ENCODE measurements at places on chromosomes 2 and 18.

DNA sequence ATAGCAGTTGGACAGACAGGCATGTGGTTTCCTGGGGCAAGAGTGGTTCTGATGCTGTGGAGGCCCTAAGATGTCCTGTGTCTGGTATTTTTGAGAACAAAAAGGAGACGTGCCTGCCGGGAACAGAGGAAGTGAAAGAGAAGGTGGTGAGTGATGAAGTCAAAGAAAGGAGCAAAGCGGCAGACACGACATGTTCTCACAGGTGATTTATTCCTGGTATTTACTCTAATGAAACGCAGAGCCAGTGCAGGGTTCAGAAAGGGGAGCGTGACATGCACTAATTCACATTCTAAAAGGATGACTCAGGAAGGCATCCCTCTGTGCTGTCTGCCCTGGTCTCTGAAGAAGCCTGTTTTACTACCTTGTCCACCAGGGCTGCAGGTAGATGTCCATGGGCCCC lies 211.0 kb downstream of the KCNE4 start:
- no peak for DNase-seq

- DNase-seq = no peak
These were observed 145.8 kb upstream of the HS6ST1 start for GRCh38 chr2:128464456-128464855.

DNA sequence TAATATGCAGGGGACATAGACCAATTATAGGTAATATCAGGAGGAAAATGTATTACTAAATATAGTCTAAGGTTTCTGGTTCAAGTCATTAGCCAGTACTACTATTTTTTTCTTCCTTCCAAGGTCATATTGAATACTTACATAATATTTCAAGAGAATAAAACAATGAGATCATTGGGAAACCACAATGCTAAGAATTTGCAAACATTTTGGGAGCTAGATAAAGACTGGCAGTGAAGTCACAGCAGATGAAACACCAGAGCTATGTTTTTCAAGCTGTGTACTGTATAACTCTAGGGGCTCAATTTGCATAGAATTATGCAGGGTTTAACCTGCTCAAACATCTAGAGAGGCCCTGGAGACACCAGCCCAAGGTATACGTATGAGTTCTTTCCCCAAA lies 80.5 kb upstream of the KCNH7 start:
- DNase-seq = no peak

- no peak for DNase-seq
These were observed 78.1 kb upstream of the LAPTM4A start for GRCh38 chr2:20129331-20130159.

DNA sequence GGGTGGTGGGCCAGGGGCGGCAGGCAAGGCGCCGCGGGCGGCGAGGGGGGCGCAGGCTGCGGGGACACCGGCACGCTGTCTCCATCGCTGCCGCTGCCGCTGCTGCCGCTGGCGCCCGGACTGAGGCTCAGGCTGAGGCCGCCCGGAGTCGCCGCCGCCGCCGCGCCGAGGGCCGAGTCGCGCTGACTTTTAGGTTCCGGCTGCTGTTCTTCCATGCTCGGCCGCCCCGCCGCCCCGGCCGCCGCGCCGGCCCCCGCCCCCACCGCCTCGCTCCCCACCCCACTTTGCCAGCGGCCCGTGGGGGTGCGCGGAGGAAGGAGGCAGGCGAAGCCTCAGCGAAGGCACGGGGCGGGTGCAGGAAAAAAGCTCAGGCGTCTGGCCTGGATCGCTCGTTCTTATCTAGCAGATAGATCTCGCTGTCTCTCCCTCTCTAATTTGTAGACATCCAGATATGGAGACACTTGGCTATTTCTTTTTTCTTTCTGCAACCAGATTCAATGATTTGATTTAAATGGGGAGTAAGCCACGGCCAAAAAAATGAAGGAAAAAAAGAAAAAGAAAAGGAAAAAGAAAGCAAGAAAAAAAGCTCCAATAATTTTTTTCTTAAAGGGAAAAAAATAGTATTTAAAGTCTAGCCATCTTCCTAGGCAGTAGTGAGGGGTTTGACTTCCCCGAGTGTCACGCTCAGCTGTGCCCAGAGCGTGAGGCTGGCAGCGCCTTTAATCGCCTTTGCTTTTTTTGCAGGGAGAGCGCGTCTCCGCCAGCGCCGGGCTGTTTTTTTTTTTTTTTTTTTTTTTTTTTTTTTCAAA lies at the start of gene EN1:
TSS of gene EN1 (minus strand) at position 696 of the 809 bp plus-strand sequence. CDS start at position 215, 481 bp downstream.
- no peak for DNase-seq

GRCh38 chr2:126723281-126723815 lies 67.4 kb downstream of the GYPC start:
- no peak for DNase-seq

GRCh38 chr2:237337586-237337985 lies 76.4 kb downstream of the COL6A3 start:
- no peak for DNase-seq

GRCh38 chr2:166895243-166895642 lies 7.0 kb downstream of the XIRP2 start:
- DNase-seq = no peak

GRCh38 chr2:226868331-226869162 lies 32.7 kb downstream of the RHBDD1 start:
- DNase-seq = no peak

- DNase-seq = peak; percentile 80
These were observed 45.7 kb downstream of the QPCT start for GRCh38 chr2:37389989-37390765.

Measured in T-helper 2 cell (primary cell).